ENCODE measurements at places on chromosomes 1 and 21. TPM values are rescaled to one million over a fixed set of nuclear protein-coding genes. Genes with fewer than 3 reads are reported as not detected.

DNA sequence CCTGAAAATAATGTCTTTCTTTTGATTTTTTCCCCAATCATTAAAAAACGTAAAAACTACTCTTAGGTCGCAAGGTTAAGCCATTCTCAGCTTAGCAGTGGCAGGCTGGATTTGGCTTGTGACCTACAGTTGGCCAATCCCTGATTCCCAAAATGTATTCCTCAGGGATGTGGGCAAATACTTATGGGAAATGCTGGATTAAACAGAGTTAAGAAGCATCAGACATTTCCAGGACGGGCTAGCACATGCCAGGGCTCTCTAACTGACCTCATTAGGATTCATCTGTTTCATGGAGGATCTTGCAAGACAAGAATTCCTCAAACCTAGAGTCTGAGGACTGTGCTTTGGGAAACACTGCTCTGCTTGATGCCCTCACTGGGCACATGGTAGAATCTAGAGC, 982 bp upstream of the IL24 start:
- DNase-seq: no peak

GRCh38 chr1:102838016-102838415, 270.3 kb downstream of the COL11A1 start:
- no peak for DNase-seq

- DNase-seq: no peak
These were observed 1.1 kb downstream of the THRAP3 start for GRCh38 chr1:36225283-36225899.

GRCh38 chr1:89930579-89930978, 64.3 kb upstream of the ZNF326 start:
- no peak for DNase-seq

Gene SPRR1A
- polyA plus RNA-seq: not detected
